ENCODE measurements at places on chromosomes 5 and 9.

DNA sequence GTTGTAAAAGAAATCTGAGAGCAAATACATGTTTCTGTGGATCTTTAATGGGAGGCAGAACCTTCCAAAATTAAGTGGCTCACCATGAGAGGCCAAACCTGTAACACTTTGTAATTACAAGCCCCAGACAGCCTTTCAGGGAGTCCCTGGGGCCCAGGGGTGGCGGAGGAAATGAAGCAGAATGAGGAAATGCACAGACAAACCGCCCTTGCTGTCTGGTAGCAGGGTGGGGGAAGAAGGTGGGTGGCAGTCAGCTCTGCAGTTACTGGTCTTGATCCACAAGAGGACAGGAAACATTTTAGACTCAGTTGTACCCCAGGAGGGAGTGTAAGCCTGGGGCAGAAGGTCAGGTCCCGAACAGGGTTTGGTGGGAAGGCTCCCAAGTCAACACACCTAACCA is 6.5 kb downstream of the ARL14EPL start:
- DNase-seq: no peak

DNA sequence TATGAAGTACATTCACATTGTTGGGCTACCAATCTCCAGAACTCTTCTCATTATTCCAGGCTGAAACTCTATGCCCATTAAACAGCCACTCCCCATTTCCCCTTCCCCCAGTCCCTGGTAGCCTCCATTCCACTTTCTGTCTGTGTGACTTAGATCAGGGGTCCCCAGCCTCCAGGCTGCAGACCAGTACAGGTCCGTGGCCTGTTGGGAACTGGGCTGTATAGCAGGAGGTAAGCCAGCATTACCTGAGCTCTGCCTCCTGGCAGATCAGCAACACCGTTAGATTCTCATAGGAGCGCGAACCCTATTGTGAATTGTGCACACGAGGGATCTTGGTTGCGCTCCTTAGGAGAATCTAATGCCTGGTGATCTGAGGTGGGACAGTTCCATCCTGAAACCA is 23.1 kb downstream of the ZNF618 start:
- no peak for DNase-seq

DNA sequence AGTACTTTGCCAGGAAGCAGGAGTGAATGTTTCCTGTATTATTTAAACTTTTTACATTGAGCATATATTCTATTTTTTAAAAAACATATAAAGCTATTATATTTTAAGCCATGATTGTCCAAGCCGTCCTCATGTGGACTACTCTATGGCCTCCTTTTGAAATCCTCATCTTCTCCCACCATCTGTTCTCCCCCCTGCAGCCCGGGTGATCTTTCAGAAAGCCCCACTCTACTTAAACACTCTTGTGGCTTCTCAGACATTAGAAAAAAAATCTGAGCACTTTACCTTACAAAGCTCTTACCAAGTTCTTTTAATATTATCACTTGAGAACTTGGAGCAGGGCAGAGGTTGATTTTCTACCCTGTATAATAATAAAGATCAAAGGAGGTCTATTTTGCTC is 95.4 kb downstream of the CAVIN4 start:
- no peak for DNase-seq

DNA sequence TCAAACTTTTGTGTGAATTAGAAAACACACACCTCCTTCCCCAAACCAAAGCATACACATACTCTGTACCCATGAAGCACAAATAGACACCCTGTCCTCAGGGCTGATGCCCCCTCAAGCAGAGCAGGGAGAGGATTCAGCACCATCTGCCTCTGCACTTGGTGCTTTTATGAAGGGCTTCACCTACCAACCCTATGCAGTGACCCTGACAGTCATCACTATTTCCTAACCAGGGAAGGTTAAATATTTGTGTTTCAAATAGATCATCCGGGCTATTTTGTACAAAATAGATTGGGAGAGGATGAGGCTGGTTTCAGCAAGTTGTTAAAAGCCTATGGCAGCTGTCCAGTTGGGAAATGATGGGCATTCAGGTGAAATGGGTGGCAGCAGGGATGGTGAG is 396.2 kb downstream of the ZSWIM6 start:
- no peak for DNase-seq

GRCh38 chr5:134397196-134397595 is 14.5 kb downstream of the CDKN2AIPNL start:
- no peak for DNase-seq

DNA sequence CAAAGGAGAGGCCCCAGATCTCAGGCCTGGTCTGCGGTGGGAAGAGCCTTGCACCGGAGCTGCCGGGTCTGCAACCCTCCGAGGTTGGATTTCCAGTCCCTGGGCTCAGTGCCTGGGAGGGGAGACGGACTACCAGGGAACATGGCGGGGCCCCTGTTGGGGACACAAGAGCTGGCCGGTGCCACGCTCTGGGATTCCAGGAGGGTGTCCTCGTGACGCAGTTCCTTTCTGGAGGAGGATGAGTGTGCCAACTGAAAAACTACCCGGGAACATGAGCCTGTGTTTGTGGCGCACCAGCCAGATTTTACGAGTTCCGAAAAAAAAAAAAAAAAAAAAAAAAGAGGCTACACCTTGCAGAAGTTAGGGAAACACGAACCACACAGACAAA is 9.0 kb downstream of the NRARP start:
- DNase-seq: no peak

DNA sequence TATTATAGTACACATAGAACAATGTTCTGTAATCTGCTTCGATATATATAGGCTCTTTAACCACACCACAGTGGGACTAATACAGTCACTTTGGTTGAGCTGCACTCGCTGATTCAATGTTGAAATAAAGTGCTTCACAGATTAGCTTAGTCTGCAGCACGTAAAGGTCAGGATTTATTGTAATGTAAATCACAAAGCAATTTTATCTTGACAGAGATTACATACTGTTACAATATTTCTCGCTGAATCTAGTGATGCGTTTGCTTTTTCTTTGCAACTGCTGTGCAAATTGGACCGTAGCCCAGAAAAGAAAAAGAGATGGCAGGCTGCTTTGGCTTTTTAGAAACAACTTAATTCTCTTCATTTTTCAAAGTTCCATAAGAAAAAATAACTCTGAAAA is 52.9 kb downstream of the CETN3 start:
- no peak for DNase-seq

DNA sequence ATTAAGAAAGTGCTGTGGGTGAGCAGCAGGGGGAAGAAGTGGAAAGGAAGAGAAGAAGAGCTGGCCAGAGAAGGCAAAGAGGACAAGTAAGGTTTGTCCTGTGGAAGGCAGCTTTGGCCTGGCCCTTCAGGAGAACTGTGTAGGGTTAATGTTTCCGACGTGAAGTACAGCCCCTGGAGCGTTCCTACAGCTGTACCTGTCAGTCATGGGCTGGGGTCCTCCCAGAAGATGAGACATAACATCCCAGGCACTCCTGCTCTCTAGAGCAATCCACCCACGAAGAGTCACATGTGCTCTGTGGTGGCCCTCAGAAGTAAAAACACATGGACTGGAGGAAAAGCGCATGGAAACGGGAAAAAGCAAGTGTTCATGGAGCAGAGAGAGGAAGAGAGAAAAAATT is 237.4 kb downstream of the CAAP1 start:
- DNase-seq: no peak

DNA sequence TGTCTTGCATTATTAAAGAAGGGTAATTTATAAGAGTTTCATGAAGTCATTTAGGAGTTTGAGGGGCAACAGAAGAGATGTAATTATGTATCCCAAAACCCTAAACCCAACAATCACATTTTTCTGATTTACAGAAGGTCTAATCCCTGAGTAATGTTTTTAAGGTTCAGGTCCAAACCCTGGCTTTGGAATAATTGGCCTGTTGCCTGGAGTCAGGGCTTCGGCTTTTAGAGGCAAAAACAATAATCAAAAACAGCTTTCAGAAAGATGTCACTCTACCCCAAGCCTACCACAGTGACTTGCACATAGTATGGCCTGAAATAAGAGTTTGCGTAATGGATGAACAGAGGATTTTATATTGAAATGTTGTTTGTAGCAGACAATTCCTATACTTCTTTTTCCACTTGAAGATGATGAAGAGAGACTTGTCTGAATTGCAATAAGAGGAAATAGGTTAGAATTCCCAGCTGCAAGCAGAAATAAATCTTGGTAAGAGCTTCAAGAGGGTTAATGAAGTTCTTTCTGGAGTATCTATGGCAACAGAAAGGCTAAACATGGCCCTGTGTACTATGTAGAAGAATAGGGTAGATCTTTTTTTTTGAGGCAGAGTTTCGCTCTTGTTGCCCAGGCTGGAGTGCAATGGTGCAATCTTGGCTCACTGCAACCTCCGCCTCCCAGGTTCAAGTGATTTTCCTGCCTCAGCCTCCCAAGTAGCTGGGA is 152.0 kb downstream of the GPBP1 start:
- DNase-seq: no peak

DNA sequence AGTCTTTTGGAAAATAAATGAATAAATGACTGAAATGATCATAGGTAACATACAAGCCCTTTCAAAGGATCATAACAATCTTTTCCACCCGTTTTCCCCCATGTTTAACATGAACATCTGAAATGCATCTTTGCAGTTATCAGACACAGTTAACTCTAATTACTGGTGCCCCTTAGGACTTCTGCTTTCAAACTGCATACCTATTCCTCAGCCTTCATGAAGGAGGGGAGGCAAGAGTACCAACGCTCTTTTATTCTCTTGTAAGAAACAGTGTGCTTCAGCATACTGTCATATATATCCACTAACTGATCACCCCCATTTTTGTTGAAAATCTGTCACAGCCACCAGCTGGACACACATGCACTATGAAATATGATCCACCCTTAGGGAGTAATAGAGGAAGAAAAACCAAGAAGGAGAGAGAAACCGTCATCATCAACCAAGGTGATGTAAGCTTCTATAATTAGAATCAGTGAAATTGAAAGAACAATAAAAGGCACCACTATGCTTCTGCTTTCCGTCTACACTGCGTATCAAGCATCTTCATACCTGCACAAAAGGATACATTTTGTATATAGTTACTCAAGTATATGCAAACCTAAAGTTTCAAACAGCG is 98.7 kb downstream of the RAPGEF6 start:
- DNase-seq: peak; percentile 46

- no peak for DNase-seq
Observed at GRCh38 chr9:19757745-19758144, 31.1 kb downstream of the SLC24A2 start.

DNA sequence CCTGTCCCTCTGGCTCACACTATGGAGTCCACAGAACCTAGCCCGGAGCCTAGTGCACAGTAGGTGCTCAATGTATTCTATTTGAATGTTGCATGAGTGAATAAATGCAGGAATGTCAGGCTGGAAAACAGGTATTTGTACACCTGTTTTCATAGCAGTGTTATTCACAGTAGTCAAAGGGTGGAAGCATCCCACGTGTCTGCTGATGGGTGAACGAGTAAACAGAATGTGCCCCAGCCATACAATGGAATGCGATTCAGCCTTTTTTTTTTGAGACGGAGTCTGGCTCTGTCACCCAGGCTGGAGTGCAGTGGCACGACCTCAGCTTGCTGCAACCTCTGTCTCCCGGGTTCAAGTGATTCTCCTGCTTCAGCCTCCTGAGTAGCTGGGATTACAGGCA is 31.5 kb upstream of the IER5L start:
- no peak for DNase-seq

DNA sequence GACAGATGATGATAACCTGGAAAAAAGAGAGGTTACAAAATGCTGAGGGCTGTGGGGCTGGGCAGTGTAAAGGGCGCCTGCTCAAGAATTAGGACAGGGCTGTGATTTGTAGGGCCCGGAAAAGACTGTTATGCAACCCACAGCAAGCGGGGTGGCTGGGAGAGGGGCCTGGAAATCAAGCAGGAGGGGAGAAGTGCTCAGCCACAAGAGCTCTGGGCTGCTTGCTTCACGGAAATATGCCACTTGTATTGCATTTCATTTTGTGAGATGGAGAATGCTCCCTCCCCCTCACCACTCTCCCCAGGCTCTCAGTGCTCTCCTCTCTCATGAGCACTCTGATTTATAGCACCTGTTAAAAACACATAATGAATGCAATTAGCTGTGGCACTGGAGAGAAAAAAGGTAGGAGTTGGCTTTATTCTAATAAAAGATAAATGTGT is 8.4 kb upstream of the HAND1 start:
- no peak for DNase-seq

DNA sequence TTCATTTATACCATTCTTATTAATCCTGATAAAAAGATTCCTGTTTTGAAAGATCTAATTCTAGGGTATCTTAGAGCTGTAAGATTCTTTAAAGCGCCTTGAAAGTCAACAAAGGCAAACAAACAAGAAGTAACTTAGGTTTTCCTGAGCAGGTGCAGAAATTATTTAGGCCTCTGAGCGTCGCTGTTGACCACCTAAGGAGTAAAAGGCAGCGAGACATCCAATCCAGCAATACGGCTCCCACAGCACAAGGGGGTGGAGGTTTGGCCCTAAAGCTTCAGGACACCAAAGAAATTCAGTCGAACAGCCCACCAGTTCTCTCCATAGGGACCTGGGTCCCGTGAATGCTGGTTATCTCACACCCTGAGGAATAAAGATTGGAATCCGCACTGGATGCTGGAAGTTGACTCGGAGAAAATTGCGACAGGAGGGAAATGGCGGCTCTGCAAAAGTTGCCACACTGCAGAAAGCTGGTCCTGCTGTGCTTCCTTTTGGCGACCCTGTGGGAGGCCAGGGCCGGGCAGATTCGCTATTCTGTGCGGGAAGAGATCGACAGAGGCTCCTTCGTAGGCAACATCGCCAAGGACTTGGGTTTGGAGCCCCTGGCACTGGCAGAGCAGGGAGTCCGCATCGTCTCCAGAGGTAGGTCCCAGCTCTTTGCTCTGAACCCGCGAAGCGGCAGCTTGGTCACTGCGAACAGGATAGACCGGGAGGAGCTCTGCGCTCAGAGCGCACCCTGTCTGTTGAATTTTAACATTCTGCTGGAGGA is at the start of gene PCDHGA2:
Gene PCDHGA2, plus strand, starts transcription at position 223 of the 769 bp plus-strand sequence.
- peak; percentile 24 for DNase-seq

DNA sequence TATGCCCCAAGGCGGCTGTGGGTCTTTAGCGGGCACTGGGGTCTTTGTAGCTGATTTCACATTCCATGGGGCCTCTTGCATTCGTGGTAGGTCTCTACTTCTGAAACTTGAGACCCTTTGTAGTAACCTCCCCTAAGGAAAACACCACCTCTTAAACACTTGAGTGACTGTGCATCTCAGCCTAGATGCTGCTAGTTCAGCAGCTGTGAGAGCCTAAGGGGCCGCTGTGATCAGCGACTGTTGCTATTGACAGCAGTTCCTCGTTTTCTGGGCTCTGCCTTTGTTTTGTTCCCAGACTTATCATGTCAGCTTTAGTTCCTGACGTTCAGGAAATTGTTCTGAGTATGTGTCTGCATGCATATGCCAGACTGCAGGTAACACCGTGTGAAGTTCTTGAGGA is 171.2 kb downstream of the HSPA4 start:
- no peak for DNase-seq

DNA sequence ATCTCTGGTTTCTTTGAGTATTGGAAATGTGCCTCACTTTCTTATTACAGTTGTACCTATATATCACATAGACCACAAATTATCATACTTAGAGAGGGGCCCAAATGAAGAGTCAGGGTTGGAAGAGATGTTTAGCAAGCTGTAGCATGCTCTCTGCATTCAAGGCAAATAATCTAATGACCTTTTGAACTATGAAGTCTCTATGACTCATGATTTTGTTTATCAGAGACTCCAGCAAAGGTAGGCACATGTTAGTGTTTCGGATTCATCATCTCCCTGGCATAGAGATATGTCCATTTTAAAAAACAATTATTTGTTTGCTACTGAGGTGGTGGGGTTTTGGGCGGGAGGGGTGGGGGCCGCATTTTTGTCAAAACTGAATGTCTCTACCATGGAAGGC is 2000.1 kb downstream of the EFNA5 start:
- no peak for DNase-seq

Measured in activated CD4-positive, alpha-beta T cell treated with anti-CD3 and anti-CD28 coated beads, Interleukin-2, amount 50 U/mL, for 16 hours (primary cell).